ENCODE measurements at places on chromosomes 2 and 18.

DNA sequence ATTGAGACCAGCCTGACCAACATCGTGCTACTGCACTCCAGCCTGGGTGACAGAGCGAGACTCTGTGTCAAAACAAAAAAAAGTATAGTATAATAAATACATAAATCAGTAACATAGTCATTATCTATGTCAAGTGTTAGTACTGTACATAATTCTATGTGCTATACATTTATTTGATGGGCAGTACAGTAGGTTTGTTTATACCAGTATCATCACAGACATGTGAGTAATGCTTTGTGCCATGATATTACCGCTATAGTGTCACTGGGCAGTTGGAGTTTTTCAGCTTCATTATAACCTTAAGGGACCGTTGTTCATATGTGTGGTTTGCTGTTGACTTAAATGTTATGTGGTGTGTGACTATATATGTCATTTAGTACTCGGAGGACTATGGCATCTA, 24.9 kb downstream of the MTA3 start:
- DNase-seq: no peak

- no peak for DNase-seq
Measured at GRCh38 chr18:33836564-33836963, 258.5 kb downstream of the ASXL3 start.

- DNase-seq: no peak
Measured at GRCh38 chr2:201105759-201106158, 10.2 kb upstream of the CFLAR start.

GRCh38 chr2:189276277-189276676, 96.7 kb upstream of the COL5A2 start:
- DNase-seq: peak; percentile 73

DNA sequence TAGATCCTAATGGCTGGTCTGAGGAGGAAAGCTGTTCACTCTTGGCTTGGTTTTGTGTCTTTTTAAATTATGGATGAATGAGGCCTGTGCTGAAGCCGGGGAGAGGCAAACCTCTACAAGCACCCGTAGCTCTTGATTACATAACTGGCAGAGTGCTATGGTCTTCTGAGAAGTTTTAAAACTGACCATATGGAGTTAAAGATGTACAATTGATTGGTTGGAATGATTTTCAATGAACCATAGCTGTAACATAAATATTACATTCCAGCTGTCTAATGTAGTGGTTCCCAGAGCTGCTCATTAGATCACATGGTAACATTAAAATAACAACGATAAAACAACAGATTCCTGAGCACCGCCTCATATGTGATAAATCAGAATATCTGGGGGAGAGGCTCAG, 71.1 kb upstream of the MAP4K3 start:
- no peak for DNase-seq

GRCh38 chr2:216064014-216064630, 17.5 kb downstream of the PECR start:
- DNase-seq: no peak

- DNase-seq: no peak
Measured at GRCh38 chr2:141038341-141038740, 1092.5 kb downstream of the LRP1B start.

DNA sequence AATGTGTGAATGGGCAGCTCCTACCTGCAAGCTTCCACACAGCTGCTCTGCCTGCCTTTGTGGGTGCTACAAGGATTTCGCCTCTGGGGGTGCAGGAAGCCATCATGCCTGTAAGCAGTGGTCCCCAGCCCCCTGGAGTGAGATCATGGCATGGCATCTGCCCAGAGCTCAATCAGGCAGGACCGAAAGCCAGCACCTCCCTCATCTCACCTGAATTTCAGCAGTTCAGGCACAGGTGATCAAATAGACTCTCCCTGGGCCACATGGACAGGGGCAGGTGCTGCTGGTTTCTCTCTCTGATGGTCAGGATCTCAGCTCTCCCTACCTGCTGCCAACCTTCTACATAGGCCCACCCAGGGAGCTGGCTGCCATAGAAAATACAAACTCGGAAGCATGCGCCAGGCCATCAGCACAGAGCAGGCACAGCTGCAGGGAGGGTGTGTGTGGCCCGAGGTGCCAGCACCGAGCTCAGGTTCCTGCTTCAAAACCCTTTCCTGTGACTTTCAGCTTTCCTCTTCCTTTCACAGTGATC, 133.2 kb upstream of the ID2 start:
- DNase-seq: no peak

GRCh38 chr2:65781756-65782155, 349.4 kb upstream of the SPRED2 start:
- DNase-seq: no peak

- no peak for DNase-seq
Measured at GRCh38 chr2:114046866-114047435, 157.1 kb downstream of the ACTR3 start.

GRCh38 chr2:128584296-128584890, 265.7 kb upstream of the HS6ST1 start:
- DNase-seq: no peak

GRCh38 chr2:74572178-74572925, 17.8 kb downstream of the DOK1 start:
- DNase-seq: no peak

DNA sequence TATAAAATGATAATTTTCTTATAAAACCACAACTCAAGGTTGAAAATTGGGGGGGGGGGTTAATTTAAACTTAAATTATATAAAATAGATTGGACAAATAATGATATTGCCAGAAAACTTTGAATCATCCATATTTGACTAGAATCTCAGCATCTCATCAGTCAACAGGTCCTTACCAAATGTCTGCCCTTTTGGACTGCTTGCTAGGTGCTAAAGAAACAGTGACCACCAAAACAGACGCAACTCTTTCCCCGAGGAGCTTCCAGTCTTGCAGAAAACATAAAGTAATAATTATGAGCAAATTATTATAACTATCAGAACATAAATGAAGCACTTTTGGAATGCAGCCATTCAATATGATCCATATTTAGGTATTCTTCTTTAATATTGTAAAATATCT, 8.6 kb upstream of the COL3A1 start:
- no peak for DNase-seq

DNA sequence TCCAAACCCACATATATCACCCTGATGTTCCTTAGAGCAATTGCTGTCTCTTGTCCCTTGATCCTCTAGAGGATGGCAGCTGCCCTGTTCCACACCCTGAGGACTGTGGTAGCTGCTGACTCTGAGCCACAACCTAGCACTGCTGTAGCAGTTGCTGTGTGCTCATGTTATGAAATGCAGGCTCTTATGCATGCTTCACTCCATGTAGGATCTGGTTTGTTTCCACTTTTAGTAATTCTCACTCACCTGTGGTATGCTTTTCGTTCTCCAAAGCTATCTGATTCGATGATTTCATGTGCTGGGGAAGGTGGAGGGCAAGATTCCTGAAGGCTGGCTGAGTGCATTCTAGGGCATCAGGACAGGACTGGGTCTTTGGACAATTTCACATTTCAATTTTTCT, 649.0 kb upstream of the RAB6C start:
- DNase-seq: no peak

GRCh38 chr18:57523171-57523956, 63.1 kb downstream of the FECH start:
- DNase-seq: no peak
